ENCODE measurements at places on chromosomes 2 and 18. TPM values are rescaled to one million over a fixed set of nuclear protein-coding genes. Genes with fewer than 3 reads are reported as not detected.

The EPHA4 gene
- total RNA-seq, result 110 TPM

The AQP12B gene
- total RNA-seq, result not detected

The DUSP11 gene
- total RNA-seq, result 37.5 TPM

The TUBB8B gene
- not detected for total RNA-seq

The TRIM43 gene
- total RNA-seq, result not detected

The EIPR1 gene
- total RNA-seq, result 33.7 TPM

The C1QL2 gene
- total RNA-seq, result not detected

The RMDN2 gene
- total RNA-seq, result 2.4 TPM

The RBM43 gene
- total RNA-seq, result 0.37 TPM

The GALR1 gene
- total RNA-seq, result under 0.01 TPM

The ZNF804A gene
- 6.0 TPM for total RNA-seq

The CCBE1 gene
- total RNA-seq, result not detected

The MALL gene
- 0.10 TPM for total RNA-seq

The ZNF396 gene
- total RNA-seq, result 3.1 TPM

The CHRND gene
- total RNA-seq, result not detected

The SDC1 gene
- total RNA-seq, result 44.7 TPM

The HDLBP gene
- 324 TPM for total RNA-seq

The AP1S3 gene
- 4.6 TPM for total RNA-seq

The TCF23 gene
- total RNA-seq, result not detected

The OR6B2 gene
- not detected for total RNA-seq

All from H4 (cell line).